ENCODE measurements at places on chromosomes 12 and 14.

- no peak for DNase-seq
Observed at GRCh38 chr12:95201056-95201670, 16.1 kb downstream of the FGD6 start.

GRCh38 chr14:96345669-96346068 is 17.5 kb downstream of the ATG2B start:
- no peak for DNase-seq

GRCh38 chr14:72961579-72962335 is 35.5 kb downstream of the DCAF4 start:
- no peak for DNase-seq

DNA sequence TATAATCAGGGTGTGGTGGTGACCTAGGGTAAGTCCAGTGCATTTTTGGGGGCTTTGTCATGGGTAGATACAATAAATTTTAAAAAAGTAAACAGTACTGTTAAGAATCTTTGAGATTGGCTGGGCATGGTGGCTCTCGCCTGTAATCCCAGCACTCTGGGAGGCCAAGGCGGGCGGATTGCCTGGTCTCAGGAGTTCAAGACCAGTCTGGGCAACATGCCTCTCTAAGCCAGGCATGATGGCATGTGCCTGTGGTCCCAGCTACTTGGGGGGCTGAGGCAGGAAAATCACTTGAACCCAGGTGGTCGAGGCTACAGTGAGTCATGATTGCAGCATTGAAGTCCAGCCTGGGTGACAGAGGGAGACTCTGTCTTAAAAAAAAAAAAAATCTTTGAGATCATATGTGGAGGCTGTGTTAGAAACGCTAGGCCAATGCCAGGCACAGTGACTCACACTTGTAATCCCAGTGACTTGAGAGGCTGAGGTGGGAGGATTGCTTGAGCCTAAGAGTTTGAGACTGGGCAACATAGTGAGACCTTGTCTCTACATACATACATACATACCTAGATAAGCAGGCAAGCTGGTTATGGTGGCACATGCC is 67.7 kb downstream of the PRKCH start:
- DNase-seq: no peak

GRCh38 chr14:64841121-64841651 is 38.5 kb downstream of the SPTB start:
- no peak for DNase-seq

- peak; percentile 94 for DNase-seq
Observed at GRCh38 chr12:132710405-132711079, at the start of gene PGAM5. Gene PGAM5, plus strand, starts transcription at chr12:132710842. Its CDS starts 35 bp downstream, at chr12:132710877.

GRCh38 chr12:29309320-29309902 is 71.6 kb downstream of the ERGIC2 start:
- DNase-seq: no peak

DNA sequence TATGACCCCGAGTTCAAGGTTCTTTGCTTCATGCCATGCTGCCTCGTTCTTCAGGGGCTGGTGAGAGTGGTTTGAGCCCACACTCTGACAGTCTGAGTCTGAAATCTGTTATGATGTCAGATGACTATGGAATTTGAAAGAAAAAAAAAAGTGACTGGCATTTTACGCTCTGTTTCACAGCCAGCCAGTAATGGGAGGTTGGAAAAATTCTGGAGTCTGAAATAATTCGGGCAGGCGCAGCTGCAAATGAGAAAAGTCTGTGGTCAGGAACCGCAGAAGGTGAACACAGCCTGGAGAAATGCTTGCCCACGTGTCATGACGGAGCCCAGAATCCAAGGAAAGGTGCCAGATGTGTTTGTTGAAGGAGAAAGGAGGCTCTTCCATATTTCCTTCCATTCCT is 269.8 kb upstream of the PWP1 start:
- DNase-seq: no peak

- no peak for DNase-seq
Observed at GRCh38 chr12:18368594-18368993, 107.3 kb downstream of the PIK3C2G start.

GRCh38 chr12:120247183-120247582 is 18.3 kb downstream of the PXN start:
- DNase-seq: no peak

GRCh38 chr14:93231129-93231979 is 24.3 kb downstream of the UBR7 start:
- DNase-seq: no peak

GRCh38 chr14:87705439-87705896 is 287.5 kb downstream of the GALC start:
- no peak for DNase-seq

DNA sequence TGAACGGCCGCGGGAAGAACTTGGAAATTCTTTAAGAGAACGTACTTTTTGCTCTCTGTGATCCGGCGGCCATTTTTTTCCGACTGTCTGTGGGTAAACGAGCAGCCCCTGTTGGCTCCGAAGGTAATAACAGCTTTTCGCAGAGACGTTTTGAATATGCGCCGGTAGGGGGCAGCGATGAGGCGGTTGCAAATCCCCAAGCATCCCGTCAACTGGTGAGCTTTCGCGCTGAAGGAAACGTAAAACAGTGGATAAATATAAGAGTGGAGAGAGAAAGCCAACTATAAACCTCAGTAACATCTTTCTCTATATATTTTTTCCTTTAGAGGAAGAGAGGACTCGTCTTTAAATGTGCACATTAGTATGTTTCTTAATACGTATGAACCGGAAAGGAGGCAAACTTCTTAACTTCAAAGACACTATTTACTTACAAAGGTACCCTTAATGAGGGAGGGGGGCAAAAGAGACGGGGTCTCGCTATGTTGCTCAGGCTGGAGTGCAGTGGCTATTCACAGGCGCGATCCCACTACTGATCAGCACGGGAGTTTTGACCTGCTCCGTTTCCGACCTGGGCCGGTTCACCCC is 9.6 kb upstream of the NEMF start:
- peak; percentile 94 for DNase-seq

- no peak for DNase-seq
Observed at GRCh38 chr14:75631453-75631831, 29.2 kb downstream of the ERG28 start.

DNA sequence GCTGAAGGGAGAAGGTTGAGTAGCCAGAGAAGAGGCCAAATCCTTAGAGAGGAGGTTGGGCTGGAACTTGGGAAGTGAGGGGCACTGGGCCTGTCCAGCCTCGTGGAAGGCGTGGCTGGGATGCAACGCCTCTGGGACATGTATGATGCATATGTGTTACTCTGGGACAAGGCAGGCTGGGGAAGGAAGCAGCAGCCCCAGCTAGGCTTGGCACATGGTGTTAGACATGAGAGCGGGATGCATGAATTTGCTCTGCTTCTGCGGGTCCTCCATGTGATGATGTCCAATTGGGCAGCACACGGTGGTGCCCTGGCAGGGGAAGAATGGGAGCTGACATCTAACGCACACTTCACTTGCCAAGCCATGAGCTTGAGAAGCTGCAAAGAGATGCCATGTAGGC is 21.3 kb downstream of the PLEKHH1 start:
- DNase-seq: peak; percentile 46

GRCh38 chr12:130497321-130497720 is 159.6 kb downstream of the PIWIL1 start:
- no peak for DNase-seq

DNA sequence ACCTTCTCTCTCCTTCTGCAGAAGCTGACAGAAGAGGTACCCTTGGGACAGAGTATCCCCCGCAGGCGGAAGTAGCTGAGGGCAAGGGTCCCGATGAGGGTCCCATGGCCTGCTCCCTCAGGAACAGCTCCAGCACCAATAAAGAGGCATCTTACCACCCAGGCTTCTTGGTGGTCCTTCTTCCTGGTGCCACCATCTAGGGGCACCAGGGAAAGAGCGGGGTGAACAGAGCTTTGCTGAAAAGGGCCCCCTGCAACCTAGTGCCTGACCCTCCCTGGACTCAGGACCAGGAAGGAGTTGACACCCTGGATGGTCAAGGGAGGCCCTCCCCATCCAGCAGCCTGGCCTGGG is 591 bp upstream of the IRF9 start:
- peak; percentile 52 for DNase-seq

- no peak for DNase-seq
Observed at GRCh38 chr14:101780887-101781239, 19.4 kb downstream of the PPP2R5C start.

DNA sequence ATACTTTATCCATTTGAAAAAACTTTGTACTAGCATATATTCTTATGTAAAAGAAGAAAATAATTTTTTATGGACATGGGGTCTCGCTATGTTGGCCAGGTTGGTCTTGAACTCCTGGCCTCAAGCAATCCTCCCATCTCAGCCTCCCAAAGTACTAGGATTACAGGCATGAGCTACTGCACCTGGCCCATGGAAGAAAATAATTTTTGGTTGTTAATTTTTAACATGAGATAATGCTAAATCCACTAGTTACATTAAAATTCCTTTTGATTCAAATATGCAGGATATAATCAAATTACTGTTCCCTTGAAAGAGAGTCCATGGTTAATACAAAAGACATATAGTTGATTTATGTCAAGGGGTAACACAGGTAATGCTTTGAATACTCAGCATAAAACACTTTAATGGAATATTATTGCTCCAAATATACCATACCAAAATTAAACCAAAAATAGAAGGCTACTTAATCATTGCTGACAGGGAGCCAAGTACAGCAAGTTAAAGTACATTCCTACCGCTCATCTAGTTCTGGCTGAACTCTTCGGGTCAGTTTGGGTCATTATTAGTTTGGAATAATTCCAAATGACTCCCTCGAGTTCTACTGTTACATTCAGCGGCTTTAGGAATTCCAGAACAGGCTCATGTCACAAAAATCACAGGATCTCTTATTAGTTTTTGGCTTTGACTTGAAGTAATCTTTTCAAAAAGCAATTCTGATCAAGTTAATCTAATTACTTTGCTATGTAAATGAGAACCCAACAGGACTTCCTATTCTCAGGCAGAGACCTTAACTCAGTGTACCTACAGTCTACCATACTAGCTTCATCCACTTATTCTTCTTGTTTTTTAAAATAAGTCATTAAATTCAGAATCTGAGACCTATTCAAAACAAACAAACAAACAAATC is 6.1 kb downstream of the SOS2 start:
- no peak for DNase-seq

DNA sequence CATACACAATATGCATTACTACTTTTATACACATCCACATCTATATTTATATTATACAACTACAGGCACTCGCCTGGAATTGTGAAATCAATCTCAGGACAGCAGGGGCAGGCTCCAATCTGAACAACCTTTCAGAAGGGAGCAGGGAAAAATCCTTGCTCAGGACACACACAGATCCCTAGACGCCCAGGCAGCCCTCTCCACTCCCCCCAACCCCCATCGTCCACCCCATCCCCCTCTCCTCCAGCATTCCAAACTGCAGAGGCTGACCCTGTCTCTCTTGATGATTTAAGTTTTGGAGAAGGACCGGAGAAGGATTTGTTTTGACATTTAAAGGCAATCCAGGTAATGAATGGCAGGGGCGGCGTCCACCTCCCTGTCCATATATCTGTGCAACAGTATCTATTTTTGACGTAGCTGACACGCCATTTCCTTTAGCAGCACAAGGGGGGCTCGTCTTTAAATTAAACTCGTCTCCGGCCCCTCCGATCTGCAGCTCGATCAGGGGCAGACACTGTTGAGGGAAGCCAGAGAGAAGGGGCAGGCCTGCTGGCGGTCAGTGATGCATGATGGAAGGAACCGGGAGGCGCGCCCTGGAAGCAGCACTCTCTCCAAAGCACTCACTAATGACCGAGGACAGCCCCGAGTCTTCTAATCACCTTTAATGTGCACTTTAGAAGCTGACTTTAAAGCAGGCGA is 95.0 kb upstream of the TBX5 start:
- no peak for DNase-seq

GRCh38 chr14:23829736-23830471 is 123.7 kb upstream of the DHRS4 start:
- peak; percentile 81 for DNase-seq

- no peak for DNase-seq
Observed at GRCh38 chr12:70260646-70261045, 17.4 kb downstream of the CNOT2 start.

DNA sequence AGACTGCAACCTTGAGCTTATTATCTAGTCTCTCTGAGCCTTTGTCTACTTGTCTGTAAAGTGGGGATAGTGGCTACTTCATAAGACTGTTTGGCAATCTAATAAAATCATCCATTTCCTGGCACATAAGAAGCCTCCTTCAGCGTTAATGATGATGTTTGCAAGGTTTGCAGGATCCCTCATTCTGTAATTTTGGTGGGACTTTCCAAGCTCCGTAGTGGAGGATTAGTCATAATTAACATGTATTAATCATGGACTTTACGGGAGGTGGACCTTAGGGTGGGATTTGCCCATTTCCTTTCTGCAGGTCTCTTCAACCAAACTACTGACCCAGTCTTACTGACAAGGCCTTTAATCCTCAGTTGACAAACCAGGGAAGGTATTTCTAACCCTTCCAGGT is 66.2 kb downstream of the NTF3 start:
- no peak for DNase-seq

DNA sequence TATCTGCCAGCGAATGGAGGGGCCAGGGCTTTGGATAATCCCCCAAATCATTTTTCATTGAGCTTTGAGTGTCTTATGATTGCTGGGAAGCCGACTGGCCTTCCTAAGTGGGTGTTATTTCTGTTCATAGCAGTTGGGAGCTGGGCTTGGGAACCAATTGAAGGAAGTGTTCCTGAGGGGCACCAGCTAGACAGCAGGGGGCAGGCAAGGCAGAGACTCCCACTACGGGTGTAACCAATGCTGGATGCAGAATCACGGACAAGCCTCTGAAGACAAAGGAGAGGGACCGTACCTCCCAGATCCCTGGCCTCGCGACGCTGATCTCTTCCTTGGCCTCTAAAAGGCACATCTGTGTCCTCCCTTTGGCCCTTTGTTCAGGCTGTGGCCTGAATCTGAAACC is 149.0 kb upstream of the PRMT8 start:
- DNase-seq: no peak

DNA sequence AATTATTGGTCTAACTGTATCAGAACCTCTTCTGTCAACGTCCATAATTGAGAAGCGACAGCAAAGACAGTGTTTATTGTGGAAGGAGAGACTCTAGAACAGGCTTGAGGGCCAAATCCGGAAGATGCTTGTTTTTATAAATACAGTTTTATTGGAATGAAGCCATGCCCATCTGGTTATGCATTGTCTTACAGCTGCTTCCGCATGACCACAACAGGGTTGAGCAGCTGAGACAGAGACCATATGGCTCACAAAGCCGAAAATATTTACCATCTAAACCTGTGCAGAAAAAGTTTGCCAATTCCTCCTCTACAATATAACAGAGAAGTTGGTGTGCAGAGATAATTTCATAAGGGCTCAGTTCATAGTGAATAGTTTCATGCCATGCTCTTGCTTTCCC is 24.5 kb downstream of the PRKAB1 start:
- DNase-seq: no peak

GRCh38 chr14:50362764-50363713 is 33.6 kb downstream of the CDKL1 start:
- DNase-seq: no peak

- DNase-seq: peak; percentile 86
Observed at GRCh38 chr12:2998789-2999264, 39.6 kb downstream of the TEAD4 start.

- DNase-seq: no peak
Observed at GRCh38 chr14:83660597-83660996, 1869.3 kb upstream of the FLRT2 start.

DNA sequence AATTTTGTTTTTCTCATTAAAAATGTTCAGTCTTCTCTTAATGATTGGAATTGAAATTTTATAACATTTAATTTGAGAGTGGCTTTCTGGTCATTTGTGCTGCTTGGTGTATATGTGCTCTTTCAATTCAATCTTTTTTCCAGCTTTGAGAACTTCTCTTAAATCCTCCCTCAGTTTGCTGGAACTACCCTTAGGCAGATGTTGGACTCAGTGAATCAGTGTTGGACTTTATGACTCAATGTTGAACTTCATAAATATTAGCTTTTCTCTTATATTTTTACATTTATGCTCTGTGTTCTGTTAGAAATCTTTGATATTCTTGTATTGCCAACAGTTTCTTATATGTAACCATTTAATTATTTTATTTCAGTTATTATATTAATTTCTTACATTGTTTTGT is 935.5 kb upstream of the FBXO33 start:
- no peak for DNase-seq

Data from posterior vena cava (tissue), 2 donors.